ENCODE measurements at places on chromosomes 7 and 10.

DNA sequence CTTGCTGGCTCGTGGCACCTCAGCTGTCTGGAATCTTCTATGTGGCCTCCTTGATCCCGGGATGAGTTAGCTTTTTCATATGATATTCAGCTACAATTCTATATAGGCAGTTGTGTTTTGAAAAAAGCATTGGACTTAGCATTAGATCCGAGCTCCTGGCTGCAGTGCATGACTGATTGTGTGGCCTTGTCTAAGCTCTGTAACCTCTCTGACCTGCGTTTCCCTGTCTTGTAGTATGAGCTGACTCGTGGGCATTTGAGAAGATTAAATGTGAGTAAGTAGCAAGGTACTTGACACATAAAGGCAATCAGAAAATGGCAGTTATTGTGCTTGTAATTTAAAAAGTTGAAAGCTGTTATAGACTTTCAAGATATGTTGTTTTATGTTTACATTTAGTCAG, 85.9 kb downstream of the CCNY start:
- no peak for DNase-seq

DNA sequence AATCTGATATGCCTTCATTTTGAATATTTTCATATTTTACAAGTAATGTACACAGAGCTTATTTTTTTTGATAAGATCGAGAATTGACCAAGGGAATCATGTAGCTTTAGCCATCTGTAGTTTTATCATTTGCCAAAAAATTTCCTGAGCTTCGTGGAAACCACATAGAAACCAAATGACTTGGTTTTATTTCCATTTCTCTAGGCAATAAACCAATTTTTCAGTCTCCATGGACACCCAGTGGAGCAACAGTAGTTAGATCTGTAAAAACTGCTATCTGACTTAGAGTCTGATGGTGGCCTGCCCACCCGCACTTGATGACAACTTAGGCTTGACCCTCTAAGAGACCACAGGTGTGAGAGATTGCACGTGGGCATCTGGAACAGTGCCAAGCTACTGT, 127.8 kb upstream of the CDK6 start:
- DNase-seq: no peak

- DNase-seq: no peak
Measured at GRCh38 chr7:74254858-74255379, 720 bp upstream of the RFC2 start.

DNA sequence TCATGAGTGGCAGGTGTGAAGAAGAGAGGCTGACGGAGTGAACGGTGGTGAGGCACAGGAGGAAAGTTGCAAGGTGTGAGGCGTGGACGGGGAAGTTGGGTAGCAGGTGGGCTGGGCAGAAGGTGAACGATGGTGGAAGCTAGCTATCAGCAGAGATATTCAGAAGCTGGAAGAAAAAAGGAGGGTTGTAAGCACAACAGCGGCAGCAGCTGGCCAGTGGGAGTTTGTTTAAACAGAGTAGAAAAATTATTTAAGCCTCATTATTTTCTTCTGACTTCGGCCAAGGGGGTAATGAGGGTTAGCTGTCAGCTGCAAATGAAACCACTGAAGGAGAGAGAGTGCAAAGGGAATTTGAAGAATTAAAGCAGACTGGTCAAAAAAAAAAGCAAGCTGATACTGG, 62.1 kb upstream of the PRKAR2B start:
- no peak for DNase-seq

- DNase-seq: peak; percentile 3
Measured at GRCh38 chr10:116444527-116445142, 17.0 kb downstream of the PNLIPRP3 start.

GRCh38 chr10:36526033-36526432, 599.4 kb upstream of the ANKRD30A start:
- DNase-seq: no peak

DNA sequence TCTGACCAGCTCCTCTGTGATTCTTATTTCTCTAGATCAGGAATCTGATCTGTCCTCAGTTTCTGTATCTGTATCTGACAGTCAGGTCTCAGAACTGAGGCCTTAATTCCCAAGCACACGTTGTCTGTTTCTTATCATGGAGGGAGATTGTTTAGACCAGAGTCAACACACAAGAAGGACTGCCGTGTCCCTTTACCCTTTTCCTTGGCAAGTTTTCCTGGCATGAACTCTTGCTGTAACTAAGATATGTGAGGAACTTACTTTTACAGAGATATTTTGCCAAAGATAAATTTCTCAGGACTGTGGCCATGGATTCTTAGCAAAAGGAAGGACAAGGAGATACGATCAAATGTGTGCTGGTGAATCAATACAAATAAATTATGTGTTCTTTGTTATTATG, 181.0 kb downstream of the SORCS3 start:
- DNase-seq: no peak

- no peak for DNase-seq
Measured at GRCh38 chr7:10475940-10476641, 497.6 kb upstream of the PHF14 start.

- no peak for DNase-seq
Measured at GRCh38 chr7:84248267-84248666, 53.7 kb upstream of the SEMA3A start.

DNA sequence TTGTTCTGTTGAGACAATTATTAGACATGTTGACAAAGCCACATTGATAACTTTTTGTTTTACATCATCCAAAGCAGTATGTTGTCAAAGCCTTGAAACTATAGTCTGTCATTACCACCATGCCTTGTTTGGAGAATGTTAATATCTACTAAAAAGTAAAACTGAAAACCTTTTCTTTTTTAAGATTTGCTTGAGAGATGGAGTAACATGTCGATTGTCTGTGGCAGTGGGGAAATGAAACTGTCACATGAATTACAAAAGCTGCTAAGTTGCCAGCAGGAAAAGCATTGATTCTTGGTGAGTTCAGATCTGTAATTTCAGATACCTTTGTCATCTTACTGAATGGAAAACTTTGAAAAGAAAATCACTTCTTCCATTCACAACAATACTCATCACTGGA, 69.1 kb downstream of the TFPI2 start:
- DNase-seq: no peak

GRCh38 chr10:127944256-127944655, 37.4 kb downstream of the PTPRE start:
- DNase-seq: no peak

- DNase-seq: no peak
Measured at GRCh38 chr7:44046321-44047061, 2.0 kb downstream of the DBNL start.

DNA sequence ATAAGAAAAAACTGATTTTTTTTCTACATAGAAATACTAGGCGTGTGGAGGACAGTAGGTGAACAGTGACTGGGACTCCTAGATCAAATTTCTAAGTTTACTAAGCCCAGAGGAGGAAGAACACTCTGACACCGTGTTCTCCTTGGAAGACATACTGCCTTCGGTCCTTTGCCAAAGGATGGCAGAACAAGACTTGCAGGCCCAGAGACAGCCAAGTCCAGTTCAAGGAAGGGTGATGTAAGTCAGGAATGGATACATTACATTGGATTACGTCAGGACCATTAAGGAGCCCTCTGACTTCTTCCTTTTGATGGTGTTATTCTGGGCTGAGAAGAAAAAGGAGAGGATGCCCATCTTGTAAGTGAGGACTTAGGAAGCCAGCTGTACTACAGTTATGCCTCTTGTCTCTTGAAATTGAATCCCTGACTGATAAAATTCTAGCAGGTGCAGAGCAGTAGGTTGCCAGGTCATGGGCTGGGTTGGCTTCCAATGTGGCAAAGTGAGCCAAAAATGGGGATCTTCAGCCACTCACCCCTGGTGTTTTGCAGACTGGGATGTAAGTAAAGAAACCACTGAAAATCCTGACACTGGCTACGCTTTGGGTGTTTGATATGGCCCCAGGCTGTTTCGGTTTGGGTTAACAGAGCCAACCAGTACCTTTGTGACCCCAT, 45.1 kb downstream of the RELN start:
- no peak for DNase-seq

DNA sequence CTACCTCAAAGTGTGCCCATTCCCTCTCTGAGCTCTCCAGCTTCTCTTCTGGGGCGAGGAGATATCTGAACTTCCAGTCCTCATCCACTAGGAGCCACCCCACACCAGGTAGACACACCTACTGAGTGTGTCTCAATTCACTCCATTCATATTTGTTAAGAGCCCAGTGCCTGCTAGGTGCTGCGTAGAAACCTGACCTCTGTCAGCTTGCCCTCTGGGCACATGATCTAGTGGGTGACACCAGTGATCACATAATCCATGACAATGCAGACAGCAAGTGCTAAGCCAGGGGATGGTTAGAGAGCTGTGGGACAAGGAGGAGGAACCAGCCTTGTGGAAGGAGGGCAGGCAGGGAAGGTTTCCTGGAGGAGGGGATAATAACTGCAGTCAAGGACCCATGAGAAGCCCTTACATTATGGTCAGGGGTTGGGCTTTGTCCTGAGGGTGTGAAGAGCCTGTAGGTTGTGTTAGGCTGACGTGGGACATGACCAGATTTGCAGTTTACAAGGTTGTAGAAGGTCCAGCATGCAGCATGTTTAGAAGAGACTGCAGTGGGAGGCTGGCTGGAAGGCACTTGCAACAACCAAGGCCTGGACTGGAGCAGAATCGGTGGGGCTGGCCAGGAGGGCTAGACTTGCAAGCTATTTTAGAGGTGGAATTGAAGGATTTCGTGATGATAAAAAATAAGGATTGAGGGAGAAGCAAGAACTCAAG, 81.8 kb downstream of the COL13A1 start:
- DNase-seq: no peak

- DNase-seq: no peak
Measured at GRCh38 chr7:128302139-128302538, 41.6 kb downstream of the RBM28 start.

DNA sequence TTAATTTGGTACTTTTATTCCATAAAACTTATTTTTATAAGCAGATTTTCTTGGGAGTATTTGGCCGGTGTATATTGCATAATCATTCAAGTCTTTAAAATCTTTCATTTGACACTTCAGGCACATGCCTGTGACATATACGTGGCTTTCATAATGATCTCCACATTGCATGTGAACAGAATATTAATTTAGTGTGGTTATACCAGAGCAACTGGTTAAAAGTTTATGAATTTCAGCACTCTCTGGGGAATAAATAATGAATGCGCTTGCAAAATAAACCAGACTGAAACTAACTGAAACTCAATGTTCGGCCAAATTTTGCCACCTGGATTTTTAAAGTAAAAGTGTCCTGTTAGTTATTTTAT, 242.3 kb downstream of the GLI3 start:
- DNase-seq: no peak

DNA sequence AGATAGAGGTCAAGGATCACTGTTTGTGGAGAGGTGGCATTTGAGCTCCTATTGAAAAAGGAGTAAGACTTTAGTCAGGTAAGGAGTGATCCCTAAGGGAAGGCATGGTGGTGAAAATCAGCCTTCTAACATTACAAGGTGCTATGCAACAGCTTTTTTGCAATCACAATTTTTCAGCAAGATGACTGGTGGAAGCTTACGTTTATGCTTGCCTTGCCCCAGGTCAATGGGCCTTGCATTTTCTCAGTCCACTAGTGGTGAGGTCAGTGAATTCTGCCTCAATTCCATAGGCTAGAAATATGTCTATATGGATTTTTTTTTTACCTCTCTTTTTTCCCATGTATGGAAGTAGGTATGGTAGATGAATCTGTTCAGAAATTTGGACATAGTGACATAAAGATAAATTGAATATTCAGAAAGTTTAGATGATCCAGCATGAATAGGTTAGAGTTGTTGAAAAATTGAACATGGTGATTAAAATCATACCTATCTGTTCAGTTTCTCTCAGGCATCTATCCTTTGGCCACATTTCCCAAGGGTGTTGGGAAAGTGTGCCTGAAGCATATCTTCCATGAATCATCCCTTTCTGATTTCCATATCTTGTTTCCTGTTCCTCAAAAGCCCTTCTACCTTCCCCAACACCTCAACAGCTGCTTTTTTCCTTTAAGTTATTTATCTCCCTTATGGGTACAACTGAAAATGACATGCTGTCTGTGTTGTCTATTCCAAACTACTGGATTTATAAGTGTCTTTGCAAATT, 71.9 kb upstream of the PTPRZ1 start:
- no peak for DNase-seq

DNA sequence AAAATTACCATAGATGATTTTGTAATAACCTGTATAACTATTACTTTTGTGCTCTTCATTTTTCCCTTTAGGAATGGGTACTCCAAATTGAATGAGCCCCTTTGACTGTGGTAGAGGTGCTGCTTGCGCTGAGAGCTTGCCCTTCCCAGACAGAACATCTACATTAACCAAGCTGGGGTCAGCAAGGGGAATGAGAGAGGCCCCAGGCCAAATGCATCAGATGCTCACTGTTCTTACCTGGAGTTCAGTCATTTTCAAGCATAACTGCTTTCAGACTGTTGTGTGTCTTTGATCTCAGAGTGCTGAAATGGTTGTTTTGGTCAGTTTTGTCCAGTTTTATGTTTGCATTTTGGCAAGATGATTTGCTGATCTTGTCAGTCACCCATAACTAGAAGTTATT, 7.6 kb upstream of the STN1 start:
- DNase-seq: no peak

- no peak for DNase-seq
Measured at GRCh38 chr10:110859973-110860376, 11.8 kb upstream of the PDCD4 start.

- no peak for DNase-seq
Measured at GRCh38 chr10:89792187-89792586, 90.8 kb downstream of the KIF20B start.

DNA sequence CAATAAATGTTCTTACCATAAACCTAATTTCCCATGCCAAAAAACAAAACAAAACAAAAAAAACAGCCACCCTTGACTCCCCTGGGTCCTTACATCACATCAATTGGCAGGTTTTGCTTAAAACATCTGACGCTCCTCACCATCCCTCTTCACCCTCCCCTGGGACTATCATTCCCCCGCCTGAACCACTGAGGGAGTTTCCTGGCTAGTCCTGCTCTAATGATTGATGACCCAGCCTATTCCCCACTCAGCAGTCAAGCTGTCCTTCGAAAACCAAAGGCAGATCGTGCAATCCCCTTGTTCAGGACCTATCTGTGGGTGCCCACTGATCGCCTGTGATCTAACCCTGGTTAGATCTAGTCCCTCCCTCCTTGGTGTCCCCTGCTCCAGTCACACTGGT, 11.2 kb upstream of the FRMPD2 start:
- DNase-seq: no peak

DNA sequence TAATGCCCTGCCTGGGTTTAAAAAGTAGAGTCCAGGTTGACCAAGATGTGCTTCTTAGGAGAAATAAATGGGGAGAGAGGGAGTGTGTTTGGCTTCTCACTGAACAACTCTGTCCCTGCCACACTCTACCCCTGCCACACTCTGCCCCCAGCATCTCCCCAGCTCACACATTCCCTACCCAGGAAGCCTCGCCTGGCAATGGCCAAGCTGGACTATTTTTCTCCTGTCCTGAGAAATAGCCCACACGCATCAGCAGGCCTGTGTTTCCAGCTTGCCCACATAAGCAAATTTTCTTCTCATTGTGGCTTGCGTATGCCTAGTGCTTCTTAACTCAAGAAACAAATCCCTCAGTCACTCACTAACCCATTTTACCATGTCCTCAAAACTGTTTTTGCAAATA, 1.8 kb downstream of the LRRC18 start:
- no peak for DNase-seq

GRCh38 chr7:26479581-26479980, 187.9 kb downstream of the SNX10 start:
- no peak for DNase-seq
